ENCODE measurements at places on chromosomes 3 and 15. TPM values are rescaled to one million over a fixed set of nuclear protein-coding genes. Genes with fewer than 3 reads are reported as not detected.

ZBTB38 gene
- total RNA-seq = 15.6 TPM

DPPA2 gene
- total RNA-seq = not detected

OR5K2 gene
- total RNA-seq = not detected

SEC62 gene
- total RNA-seq = 26.9 TPM

IQCF5 gene
- not detected for total RNA-seq

GRAMD1C gene
- total RNA-seq = 4.4 TPM

GOLGA8J gene
- total RNA-seq = not detected

SLC15A2 gene
- total RNA-seq = 4.7 TPM

STAB1 gene
- 15.5 TPM for total RNA-seq

GRM2 gene
- 0.53 TPM for total RNA-seq

CKMT1B gene
- total RNA-seq = 60.7 TPM

TUBGCP4 gene
- total RNA-seq = 12.7 TPM

TERC gene
- 221 TPM for total RNA-seq

UROC1 gene
- not detected for total RNA-seq

IFT80 gene
- 20.4 TPM for total RNA-seq

TGM5 gene
- total RNA-seq = 19.6 TPM

GPR176 gene
- total RNA-seq = 5.0 TPM

REC114 gene
- total RNA-seq = not detected

DUOXA1 gene
- 104 TPM for total RNA-seq

IQSEC1 gene
- 27.1 TPM for total RNA-seq

CLDN11 gene
- 1.1 TPM for total RNA-seq

DENND6A gene
- total RNA-seq = 28.0 TPM

HRH1 gene
- 8.8 TPM for total RNA-seq

MYO5C gene
- total RNA-seq = 23.3 TPM

SKOR1 gene
- 0.76 TPM for total RNA-seq

CPEB1 gene
- 0.19 TPM for total RNA-seq

ROPN1B gene
- total RNA-seq = not detected

WDR93 gene
- not detected for total RNA-seq

GP5 gene
- total RNA-seq = not detected

IL12A gene
- total RNA-seq = 12.2 TPM

CLDN18 gene
- total RNA-seq = not detected

RASA2 gene
- 24.6 TPM for total RNA-seq
